ENCODE measurements at places on chromosomes 3 and 15.

GRCh38 chr3:130081351-130081881, at the start of gene ALG1L2:
ALG1L2 (plus strand) TSS chr3:130081831; CDS start chr3:130082017, 186 bp downstream.
- no peak for DNase-seq

DNA sequence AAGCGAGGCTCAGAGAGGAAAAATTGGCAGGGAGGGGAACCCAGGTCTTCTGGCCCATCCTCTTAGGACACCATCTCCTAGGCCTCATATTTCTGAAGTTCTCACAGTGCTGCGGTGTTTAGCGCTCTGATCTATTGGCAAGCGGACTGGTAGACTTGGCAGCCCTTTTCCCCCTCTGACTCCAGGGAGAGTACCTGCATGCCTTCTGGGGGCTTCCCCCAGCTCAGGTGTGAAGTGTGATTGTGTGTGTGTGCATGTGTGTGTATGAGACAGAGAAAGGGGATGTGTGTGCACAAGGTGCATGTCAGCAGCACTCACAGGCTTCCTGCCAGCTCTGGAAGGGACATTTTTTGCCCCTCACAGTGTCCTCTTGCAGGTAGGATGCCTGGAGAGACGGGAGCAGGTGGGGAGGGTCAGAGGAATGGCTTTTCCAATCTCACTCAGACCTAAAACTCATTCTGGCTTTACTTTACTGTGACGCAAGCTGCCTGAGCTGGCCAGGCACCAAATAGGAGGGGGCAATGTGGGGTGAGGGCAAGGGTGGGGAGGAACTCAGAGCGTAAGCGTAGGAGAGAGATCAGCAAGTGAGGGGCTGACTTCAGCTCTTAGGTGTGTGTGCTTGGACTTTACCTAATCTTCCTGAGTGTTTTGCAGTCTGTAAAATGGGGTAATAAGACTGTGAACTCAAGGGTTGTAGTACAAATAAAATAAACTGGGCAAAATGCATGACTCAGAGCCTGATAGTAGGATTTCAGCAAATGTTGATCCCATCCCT, 4.0 kb upstream of the IL17RE start:
- DNase-seq: no peak

DNA sequence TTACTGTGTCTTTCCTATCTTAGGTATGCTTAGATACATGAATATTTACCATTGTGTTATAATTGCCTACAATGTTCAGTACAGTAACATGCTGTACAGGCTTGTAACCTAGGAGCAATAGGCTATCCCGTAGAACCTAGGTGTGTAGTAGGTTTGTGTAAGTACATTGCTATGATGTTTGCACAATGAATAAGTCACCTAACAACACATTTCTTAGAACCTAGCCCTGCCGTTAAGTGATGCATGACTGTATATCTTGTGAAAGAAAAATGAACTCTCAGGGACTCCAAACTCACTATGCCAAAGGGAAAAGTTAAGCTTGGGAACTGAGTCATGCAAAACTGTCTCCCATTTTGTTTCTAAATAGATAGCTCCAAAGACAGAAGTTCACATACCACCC, 91.5 kb upstream of the ACP3 start:
- DNase-seq: no peak

DNA sequence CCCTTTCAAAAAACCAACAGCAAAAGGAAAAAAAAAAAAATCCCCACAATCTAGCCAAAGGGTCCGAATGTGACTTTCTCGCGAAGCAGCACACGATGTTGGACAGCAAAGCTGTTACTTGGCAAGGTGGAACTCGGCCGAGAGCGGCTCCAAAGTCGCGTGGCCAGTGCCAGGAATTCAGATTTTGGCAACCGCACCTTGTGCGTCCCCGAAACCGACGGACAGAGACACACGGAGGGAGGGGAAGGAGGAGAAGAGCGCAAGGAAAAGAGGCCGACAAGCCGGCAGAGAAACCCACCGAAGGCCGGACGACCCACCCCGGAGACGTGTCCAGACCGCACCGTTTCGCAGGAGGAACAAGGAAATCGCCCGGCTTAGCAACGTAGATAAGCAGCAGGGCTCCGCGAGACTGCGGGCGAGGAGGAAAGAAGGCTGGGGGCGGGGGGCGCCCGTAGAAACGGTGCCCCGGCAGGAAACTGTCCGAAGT, 517.3 kb downstream of the MECOM start:
- no peak for DNase-seq

- no peak for DNase-seq
Observed at GRCh38 chr3:36741285-36741684, 23.1 kb downstream of the DCLK3 start.

- no peak for DNase-seq
Observed at GRCh38 chr3:36957862-36958686, 13.2 kb upstream of the TRANK1 start.

GRCh38 chr3:37861620-37862041, at the start of gene CTDSPL:
CTDSPL (plus strand) TSS chr3:37861880; CDS start chr3:37862200, 320 bp downstream.
- DNase-seq: no peak

- DNase-seq: no peak
Observed at GRCh38 chr3:66396888-66397287, 103.9 kb downstream of the LRIG1 start.

GRCh38 chr3:161551697-161552096, 55.1 kb downstream of the OTOL1 start:
- no peak for DNase-seq

DNA sequence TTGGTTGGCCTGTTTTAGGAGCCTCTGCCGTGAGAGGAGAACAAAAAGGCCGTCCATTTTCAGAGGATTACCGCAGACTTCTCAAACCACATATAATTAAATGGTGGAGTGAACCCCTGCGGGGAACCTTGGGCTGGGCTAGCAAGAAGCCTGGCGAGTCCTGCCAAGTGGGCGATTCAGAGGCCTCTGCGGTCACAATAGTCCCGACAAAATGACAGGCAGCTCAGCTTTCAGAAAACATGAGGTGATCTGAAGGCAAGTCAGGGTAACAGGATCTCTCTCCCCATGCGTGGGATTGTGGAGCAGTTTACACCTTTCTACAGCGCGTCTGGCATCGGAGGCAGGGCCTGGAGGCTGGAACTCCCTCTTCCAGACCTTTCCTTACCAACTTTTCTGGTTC, 134.8 kb downstream of the ASB7 start:
- DNase-seq: no peak

- DNase-seq: no peak
Observed at GRCh38 chr3:72634128-72634527, 214.1 kb downstream of the SHQ1 start.

GRCh38 chr3:79115458-79115857, 652.3 kb downstream of the ROBO1 start:
- no peak for DNase-seq

DNA sequence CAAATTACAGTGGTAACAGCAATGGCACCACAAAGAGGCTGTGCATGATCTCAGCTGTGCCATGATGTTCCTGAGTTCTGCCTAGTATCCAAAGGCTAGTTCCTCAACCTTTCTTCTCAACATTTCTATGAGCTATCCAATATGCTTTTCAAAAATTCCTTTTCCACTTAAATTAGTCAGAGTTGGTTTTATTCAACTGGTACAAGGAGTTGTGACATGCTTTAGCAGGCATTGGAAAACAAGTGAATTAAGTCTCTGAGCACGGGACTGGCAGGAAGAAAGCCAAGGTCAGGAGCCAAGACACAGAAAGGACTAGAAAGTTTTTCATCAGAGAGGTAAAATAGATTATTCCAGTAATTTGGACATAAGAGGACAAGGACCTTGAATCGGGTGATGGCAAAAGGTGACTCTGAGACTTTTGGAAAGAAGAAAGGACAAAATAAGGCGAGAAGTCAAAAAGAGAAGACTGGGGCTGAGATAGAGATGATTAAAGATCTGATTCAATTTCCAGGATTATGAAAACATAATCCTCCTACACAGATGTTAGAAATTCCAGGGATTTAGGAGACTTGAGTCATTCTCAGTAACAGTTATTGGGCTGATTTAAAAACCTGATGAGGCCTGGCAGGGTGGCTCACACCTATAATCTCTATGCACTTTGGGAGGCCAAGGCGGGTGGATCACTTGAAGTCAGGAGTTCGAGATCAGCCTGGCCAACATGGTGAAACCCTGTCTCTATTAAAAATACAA, 36.1 kb downstream of the PBRM1 start:
- no peak for DNase-seq

DNA sequence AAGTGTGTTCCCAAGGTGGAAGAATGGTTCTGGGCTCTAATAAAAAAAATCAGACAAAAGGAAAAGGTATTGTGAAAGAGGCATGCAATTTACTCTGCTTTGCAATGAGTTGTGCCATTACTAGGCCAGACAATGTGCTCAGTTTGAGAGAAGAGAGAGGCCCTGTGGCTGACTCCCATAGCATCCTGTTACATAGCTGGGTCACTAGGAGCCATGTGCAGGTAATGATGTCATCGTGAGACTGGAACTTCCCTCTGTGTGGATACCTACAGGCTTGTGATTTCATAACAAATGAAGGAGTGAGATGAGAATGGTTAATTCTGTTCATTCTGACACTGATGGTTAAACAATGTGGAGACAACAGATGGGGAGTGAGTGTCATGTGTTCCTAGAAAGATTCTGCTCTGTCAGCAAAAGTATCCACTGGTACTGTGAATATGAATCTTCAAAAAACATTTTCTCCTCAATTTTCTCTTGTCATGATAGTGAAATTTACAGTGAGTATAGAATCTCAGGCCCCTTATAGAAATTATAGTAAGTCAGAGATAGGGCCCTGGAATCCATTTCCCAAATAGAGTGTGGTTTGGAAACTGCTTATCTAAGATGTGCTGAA, 648.7 kb upstream of the DPPA4 start:
- DNase-seq: no peak

GRCh38 chr3:128783774-128784173, 57.8 kb downstream of the RAB7A start:
- no peak for DNase-seq

GRCh38 chr15:45521596-45522327, 793 bp downstream of the SLC30A4 start:
- no peak for DNase-seq

- no peak for DNase-seq
Observed at GRCh38 chr3:111619833-111620232, 24.7 kb upstream of the ZBED2 start.

DNA sequence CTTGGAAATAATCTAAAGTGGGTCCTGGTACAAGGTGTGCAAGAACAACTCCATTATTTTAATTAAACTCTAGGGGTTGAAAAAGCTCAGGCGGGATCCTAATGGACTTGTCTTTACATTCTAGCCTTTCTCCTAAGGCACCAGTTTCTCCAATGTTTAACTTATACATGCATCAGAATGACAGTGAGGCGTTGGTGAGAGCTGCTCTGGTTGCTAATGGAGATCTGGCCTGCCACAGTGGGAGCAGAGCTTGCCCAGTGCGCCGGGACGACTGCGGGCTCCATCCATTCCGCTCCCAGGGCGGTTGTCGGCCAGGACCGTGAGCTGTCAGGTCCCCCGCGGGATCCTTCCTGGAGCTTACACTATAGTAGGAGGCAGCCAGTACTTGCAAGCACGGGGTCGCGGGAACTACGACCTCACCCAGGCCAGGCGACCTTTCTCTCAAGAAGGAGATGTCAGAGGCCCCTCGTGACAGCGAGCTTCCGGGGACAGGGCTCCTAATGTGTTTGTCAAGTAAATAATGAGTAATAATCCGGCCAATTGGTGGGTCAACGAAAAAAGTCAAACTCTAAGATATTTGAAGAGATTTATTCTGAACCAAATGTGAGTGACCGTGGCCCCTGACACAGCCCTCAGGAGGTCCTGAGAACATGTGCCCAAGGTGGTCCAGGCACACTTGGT, 991 bp upstream of the HIGD1A start:
- no peak for DNase-seq

DNA sequence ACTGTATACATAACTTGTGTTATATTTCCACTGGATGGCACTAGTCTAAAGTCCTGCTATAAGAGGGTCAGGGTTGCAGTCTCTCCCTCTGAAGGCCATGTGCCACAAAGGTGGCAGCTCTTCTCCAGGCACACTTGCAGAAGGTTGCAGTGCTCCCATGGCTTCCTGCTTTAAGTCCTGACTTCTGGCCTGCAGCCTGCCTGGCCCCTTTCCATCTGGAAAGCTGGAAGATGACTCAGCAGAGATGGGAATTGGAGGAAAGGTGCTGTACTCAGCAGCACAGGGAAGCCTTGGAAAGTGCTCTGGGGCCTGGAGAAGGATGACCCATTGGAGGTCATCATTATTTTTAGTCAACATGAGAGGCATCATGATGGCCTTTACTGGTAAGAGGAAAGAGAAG, 40.9 kb upstream of the MRPL3 start:
- no peak for DNase-seq

DNA sequence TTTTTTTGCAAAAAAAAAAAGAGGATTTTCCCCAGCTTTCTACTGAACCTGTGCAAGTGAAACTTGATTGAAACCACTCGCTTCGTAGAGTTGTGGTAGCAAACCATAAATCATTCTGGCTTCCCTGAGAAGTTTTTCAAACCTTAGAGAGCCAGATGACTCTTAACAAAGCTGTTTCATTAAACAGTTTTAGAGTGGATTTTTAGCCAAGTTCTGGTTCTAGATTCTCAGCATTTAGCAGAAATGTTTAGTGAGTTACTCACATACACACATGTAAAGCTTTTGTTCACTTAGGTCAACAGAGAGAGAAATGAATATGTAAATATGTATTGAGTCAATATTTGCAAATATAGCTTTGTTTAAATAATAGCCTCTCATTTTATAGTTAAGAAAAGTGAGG, 18.1 kb upstream of the CCR9 start:
- no peak for DNase-seq

DNA sequence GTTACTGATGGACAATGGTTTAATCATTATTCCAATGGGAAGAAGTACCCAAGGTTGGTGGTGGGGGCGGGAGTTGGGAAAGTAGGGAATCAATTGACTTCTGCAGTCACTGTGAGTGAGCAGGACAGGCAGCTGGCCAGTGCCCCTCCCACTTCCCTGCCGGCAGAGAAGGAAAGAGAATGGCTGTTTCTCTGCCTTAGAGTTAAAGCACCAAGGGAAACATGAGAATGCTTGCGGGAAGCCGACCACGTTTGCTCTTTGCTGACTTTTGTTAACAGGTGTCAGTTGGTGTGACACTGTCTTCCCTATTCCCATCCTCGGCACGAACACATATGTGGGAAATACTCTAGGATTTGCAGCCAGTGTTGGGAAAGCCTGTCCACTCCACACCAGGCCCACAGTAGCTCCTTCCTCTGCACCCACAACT, 33.5 kb upstream of the MFSD1 start:
- DNase-seq: no peak

GRCh38 chr3:171005648-171006047, 20.9 kb downstream of the SLC2A2 start:
- DNase-seq: no peak

DNA sequence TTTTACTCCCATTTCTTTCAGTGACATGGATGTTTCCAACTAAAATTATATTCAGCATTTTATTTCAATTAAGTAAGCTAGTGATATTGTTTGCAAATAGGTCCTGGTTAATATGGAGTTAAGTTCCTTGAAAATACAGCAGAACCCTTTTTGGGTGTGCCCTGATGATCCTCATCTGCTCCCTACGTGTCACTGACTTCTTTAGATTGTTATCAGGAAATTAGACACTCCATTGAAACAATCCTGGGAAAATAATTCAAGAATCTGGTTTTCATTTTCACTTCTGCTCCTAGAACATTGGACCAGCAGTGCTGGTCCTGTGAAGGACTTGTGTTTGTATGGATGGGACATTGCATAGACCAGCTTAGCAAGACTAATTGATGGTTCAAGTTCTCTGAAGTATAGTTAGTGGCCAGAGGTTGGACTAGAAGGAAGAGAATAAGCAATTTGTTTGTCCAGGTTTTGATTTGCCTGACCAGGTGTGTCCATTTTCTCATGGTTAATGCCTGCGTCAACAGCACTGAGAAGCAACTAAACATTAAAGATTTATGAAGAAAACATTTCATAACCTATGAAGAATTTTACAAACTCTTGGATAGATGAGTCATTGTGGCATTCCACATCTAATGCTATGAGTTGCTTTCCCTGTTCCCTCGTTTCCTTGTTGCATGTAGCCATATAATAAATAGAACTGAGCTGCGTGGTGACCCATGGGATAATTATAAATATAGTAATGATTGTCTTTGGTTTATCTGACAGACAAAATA, 95.8 kb downstream of the ZPLD1 start:
- no peak for DNase-seq
